ENCODE measurements at places on chromosomes 4 and X. TPM values are rescaled to one million over a fixed set of nuclear protein-coding genes. Genes with fewer than 3 reads are reported as not detected.

The BMPR1B gene
- 3.7 TPM for total RNA-seq

GRCh38 chr4:35739308-35739707 is 505.0 kb downstream of the ARAP2 start:
- no peak for DNase-seq

GRCh38 chr4:60326735-60327134 is 873.4 kb upstream of the ADGRL3 start:
- DNase-seq: no peak

- no peak for DNase-seq
Measured at GRCh38 chrX:20132666-20133065, 9.0 kb downstream of the EIF1AX start.

DNA sequence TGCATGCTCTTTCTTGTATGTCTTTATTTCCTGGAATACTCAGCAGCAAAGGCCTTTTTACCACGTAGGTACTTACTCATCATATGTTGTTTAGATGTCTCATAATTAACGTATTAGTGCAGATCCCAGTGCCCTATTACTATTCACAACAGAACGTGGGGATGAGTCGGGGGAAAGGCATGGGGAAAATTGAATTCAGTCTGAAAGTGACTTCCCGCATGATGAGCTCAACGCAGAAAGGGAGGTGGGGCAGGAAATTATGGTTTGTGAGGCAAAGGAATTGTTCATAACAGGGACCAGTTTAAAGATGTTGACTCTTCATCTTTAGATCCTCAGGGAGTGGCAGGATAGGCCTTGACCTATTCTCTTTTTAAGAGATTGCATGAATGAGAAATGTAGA is 2.0 kb upstream of the TMPRSS11D start:
- peak; percentile 1 for DNase-seq

GRCh38 chr4:13344216-13344615 is 139.9 kb downstream of the RAB28 start:
- peak; percentile 11 for DNase-seq

- DNase-seq: peak; percentile 37
Measured at GRCh38 chrX:126770179-126770578, 49.4 kb upstream of the PRR32 start.
